ENCODE measurements at places on chromosomes 4 and X.

DNA sequence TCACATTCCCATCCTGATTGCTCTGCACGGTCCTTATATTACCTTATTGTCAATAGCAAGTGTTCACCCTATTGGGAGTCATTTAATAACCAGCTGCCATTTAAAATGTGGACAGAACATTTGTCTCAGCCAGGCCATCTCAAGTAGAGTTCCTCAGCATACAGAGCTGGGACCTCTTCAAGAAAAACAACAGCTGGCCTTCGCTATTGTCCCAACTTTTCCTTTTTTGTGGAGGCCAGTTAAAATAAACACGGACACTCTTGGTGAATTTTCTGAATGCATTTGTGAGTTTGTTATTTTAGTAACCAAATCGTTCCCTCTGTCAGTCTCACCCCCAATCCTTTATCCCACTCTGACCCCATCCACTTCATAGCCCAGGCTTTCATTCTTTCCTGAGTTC, 395.3 kb upstream of the PITX2 start:
- DNase-seq, result no peak

DNA sequence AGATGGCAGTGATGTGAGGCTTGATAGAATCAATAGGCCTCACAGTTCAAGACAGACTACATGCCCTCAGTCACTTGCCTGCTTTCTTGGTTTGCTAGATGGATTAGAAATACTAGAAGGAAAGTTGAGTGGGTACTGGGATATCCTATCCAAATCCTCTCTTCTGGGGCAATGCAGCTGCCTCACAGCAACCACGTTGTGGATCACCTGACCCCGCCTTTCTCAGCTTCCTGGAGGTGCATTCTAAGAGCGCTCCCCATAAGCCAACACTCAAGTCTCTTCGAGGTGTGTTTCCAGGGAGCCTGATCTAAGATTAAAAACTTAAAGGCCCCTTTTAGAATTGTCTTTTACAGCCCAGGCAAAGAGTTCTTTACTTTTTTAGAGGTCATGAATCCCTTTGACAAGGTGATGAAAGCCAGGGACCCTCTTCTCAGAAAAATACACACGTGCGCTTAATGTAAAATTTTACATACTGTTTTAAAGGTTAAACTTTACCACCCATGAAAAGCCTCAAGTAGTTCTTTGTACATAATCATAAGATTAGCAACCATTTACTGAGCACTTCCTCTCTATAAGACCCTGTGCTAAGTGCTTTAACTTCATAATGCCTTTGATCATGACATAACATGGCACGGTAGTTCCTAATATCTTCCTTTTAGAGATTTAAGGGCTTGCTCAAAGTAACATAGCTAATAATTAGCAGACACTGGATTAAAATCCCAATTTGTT, 840 bp upstream of the RPL34 start:
- no peak for DNase-seq

- DNase-seq, result no peak
Measured at GRCh38 chr4:37985730-37986275, 25.6 kb downstream of the PTTG2 start.

DNA sequence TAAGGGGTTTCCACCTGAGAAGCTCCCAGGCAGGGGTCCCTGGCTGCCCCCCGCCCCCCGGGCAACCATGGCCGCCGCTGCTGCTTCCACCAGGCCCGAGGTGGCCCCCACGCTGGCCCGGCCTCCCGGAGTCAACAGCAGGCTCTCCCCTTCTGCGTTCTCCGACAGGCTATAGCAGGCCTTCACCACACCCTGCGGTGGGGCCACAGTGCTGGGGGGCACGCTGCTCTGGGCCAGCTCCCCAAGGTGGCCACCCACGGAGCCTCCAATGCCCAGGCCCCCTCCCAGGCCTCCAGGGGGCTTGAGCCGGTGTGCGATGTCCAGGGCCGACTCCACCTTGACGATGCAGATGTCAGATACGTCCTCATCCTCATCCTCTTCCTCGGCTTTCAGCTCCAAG, 72.5 kb downstream of the UBE2K start:
- no peak for DNase-seq

DNA sequence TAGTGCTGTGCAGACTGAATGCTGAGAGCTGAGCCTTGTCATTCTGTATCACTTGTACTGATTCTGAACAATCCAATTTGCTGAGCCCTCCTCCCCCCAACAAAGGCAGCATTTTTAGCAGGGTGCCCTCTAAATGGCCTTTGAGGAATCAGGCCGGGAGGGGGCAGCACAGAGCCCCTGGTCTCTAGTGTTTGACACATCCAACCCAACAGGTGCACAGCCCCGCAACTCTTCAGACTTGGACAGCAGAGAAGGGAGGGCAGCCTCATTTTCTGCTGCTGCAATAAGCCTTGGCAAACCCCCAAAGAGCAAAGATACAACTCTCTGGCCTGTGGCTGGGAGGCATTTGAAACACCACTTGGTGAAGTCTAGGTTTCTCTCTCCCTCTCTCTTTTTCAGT, 3.4 kb downstream of the ATP1B4 start:
- peak; percentile 3 for DNase-seq

DNA sequence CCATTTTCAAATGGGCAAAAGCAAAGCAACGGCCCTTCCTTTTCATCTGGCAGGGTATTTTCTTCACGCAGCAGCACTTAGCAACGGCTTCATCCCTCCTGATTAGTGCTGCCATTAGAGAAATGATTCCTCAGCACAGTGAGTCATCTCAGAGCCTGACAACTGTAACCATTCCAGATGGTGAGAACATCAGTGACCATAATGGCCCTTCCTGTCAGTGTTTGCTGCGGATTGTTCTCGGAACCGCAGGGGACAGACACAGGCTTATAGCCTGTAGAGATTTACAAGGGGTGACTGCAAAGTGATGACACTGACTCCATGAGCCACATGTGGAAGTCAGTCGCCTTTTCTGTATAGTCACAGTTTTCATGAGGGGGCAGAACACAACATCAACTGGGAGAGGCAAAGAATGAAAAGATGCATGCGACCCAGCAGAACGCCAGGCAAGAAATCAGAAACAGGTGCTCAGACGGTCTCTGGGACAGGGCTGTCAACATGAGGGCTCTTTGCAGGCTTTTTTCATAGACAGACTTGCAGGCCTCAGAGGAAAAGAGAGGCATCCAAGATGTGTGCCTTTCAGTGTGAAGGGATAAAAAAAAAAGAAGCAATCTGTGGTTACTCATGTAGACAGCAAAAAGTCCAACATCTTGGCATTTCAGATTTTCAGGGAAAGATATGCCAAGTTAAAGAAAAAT, 69.9 kb upstream of the FBXW7 start:
- DNase-seq, result peak; percentile 72

DNA sequence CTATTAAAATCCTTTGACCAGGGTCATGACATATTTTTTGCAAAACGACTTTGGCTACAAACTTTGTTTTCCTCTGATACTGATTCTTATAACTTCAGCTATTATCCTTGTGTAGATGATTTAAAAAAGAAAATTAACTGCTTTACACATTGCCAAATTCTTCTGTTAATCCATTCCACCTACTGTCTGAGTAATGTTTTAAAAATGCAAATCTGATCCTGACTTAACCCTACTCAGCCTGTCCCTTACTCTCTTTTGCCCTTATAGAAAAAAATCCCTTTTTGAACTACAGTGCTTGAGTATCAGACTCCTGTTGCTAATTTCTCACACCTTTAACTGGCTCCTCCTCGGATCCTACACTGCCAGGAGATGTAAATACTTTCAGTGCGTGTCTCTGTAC, 723.1 kb downstream of the ADGRL3 start:
- DNase-seq, result no peak

- peak; percentile 98 for DNase-seq
Measured at GRCh38 chr4:86032476-86033022, 327.3 kb downstream of the MAPK10 start.
